ENCODE measurements at places on chromosomes 6 and 20.

- DNase-seq: no peak
These were observed 242.9 kb downstream of the NRN1 start for GRCh38 chr6:5763871-5764270.

DNA sequence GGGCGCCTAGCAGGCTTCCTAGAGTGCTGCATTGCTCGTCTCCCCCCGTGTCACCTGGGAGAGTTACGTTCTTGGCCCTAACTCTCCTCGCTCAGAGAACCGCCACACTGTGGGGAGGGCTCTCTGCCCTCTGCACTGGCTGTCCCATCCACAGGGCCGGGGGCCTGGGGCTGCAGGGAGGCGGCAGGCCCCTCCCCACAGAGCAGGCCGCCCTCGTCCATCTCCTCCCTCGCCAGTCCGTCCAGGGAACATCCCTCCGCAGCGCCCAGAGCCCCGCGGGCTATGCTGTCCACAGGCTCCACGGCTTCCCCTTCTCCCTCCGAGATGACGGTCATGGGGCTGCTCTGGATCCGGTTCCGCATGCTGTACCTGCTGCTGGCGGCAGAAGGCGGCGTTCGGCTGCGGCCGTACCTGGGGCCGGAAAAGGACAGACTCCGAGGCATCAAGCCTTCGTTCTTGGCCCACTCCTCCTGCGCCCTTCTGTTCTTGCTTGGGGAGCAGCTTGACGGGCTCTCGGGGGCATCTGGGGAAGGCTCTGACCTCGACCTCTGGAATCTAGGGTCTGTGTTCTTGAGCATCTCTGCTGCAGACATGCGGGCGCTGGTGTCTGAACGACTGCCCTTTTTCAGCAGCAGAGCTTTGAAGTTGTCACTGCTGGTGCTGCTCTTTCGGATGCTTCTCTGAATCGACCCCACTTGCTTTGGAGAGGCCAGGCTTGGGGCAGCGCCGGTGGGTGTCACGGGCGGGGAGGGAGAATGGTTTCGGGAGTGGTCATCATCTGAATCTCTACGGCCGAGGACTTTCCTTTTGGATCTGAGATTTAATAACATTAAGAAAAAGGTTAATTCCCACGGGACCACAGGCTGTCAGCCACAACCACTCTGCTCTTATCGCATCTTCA lies 20.2 kb downstream of the HEBP2 start:
- no peak for DNase-seq

DNA sequence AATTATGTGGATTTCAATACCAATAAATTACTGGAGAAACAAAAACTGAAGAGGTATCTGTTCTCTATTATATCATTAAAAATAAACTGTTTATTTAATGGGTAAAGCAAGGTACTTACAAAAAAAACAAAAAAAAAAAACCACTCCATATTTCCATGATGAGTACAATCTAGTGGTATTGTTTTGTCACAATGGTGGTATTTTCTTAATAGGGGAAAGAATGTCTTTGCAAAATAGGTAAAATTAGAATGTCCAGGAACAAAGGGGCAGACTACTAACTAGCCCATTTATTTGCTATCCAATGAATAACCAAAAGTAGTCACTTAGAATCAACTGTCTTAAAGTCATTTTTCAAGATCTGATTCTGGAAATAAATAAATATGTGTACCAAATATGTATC lies 92.0 kb downstream of the ARHGAP18 start:
- no peak for DNase-seq

DNA sequence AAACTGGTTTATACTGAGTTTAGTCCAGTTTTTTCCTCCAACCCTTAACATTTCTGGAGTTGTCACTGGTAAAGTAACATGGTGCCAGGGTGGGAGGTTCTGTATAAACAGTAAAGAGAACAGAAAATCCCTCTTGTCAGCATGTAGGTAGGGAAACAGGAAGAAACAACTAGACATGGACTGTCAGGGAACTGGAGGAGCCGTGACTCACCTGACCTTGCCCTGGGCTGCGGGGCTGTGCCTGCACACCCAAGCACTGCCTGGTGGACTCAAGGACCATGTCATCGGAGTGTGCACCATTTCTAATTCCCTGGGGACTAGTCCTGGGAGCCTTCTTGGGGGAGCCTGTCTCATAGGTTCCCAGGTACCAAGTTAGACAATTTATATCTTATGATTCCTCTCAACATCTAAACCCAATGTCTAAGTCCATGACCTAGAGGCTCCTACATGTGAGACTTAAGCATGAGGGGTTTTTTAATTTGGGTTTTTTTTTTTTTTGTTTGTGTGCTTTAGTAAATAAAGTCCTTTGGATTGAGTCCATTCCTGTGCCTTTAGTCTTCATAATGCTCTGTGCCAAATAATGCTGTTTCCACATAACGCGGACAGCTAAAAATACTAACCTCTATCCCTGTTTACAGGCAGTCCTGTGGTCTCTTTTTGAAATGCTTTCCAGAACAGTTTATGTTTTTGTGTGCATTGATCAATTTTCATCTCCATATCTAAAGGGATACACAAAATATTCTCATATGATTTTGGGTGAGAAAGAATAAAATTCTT lies 136.9 kb upstream of the SUPT3H start:
- no peak for DNase-seq

DNA sequence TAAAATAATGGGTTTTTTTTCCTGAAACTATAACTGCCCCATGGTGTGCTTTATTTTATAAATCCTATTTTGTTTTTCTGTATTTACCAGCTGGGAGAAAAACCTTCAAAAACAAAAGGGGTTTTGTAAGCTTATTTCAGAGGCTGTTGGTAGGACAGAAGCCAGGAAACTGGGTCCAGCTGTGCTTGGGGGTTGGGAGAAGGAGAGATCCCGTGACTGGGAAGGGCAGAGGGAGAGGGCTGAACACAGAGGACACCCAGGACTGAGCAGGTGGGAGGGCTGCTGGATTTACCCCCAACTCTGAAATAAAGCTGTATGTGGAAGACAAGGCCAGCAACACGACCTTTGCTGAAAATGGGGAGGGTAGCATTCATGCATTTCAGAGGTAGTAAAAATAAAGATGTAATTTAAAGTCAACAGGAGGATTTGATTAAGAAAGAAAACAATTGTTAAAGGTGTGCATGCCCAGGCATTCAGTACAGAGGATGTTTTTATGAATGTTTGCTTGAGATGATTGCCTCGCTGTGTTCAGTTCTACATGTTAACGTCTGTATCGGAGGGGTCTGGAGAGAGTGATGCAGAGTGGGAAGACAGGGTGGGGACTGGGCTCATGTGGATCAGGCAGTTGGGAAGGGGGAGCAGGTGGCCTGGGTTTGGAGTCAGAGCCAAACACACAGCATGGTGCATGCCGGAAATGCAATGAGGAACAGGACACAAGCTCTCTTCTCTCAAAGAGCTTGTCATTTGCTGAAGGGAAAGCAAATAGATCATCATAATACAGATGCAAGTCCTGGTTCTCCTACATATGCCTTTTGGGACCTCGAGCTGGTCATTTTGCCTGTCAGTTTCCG lies 21.4 kb downstream of the ARFGEF3 start:
- peak; percentile 52 for DNase-seq

- no peak for DNase-seq
These were observed 12.3 kb downstream of the BTBD3 start for GRCh38 chr20:11929947-11930346.

- no peak for DNase-seq
These were observed 116.1 kb downstream of the RIN2 start for GRCh38 chr20:19874040-19874727.

DNA sequence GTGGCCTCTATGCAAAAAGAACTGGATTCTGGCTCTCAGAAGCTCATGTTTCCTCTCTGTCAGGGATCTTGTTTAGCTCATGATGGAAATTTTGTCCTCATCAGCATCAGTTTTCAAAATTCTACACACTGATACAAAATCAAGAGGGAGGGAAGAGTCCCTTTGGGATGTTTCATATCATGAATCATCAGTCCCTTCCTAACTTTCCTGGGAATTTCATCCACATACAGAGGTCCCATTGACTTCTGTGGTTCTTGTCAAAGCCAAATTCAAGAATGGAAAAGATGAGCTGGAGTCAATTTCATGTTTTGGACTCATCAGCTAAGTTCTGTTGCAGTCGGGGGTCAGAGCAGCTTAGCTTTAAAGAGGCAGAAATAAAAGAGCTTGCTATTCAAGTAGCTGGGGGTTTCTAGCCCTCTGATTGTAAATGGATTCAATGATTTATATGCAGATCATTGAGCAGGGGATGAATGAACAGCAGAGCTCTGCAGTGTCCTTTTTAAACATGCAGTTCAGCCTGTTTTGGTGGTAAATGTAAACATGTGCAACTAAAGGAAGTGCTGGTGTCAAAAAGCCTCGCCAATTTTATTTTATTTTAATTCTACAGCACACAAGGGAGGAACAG lies 21.3 kb upstream of the TMEM14A start:
- peak; percentile 89 for DNase-seq

DNA sequence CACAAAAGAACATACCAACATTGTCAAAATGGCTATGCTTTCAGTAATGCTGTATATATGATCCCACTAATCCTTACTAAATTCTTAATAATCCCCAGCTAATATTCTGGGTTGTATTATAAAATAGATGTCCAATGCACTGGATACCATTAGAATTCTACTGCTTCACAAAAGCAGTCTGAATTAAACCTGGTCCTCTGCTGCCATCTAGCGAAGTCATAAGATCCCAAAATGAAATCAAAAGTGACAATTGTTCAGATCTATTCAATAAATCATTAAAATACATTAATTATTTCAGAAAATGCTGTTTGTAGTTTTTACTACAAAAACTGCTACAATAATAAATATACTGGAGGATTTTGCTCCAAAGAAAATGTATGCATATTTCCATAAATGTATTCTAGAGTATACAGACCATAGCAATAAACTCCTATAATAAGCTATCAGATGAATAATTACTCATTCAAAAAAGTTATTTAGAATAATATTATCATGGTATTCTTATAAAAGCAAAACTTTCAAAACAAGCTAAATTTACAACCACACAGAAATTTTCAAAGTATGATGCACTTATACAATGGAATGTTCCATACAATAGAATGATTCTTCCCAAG lies 92.6 kb downstream of the RNGTT start:
- peak; percentile 40 for DNase-seq

GRCh38 chr6:141199074-141199473 lies 933.7 kb upstream of the GJE1 start:
- no peak for DNase-seq

GRCh38 chr6:144471986-144472385 lies 186.9 kb downstream of the UTRN start:
- no peak for DNase-seq

DNA sequence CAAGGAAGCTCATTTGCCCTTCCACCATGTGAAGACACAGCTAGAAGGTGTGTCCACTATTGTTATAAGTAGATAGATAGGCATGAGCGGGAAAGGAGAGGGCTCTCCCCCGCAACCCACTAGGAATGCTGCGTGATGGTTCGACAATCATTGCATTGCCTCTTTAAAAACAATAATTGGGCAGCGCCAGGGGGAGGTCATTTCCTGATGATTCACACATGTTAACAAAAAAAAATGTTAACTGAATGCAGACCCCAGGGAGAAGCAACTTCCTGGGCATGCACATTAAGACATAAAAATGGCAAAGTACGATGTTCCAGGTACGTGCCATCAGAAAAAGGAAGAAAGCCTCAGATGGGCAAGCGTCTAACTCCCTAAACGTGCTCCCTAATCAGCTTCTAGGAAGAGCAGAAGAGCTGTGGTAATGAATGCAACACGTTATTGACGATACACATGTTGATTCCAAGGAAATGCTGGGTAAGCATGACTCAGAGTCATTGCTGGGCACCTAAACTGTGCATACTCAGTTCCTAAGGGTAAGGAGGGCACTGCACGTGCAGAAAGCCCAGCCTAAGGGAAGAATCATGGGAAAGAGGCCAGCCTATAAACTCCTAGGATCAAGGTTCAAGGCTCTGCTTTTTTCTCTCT lies 113.7 kb downstream of the FAM217A start:
- DNase-seq: peak; percentile 76

DNA sequence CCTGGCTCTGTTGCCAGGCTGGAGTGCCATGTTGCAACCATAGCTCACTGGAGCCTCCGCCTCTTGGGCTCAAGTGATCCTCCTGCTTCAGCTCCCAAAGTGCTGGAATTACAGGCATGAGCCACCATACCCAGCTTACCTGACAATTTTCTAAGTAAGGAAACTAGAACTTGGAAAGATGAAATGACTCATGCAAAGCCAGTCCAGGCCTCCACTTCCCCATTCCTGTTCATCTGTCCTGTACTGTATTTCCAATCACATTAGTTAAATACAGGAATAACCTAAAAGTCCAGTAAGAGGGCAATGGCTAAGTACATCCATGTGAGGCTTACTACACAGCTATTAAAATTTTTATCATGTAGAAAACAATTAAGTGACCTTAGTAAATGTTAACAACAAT lies 8.3 kb upstream of the ADGB start:
- no peak for DNase-seq

Measured in foreskin melanocyte (primary cell).